ENCODE measurements at places on chromosomes 2 and 18. TPM values are rescaled to one million over a fixed set of nuclear protein-coding genes. Genes with fewer than 3 reads are reported as not detected.

GRCh38 chr2:112019569-112019982, 35.5 kb upstream of the TMEM87B start:
- H3K4me3 ChIP-seq: no peak overlapping the region
- H3K27me3 ChIP-seq: no peaks in the 10 kb centered on the region
- H3K36me3 ChIP-seq: no peaks in the 10 kb centered on the region
- no peak for DNase-seq
- no peaks in the 10 kb centered on the region for H3K4me1 ChIP-seq

DNA sequence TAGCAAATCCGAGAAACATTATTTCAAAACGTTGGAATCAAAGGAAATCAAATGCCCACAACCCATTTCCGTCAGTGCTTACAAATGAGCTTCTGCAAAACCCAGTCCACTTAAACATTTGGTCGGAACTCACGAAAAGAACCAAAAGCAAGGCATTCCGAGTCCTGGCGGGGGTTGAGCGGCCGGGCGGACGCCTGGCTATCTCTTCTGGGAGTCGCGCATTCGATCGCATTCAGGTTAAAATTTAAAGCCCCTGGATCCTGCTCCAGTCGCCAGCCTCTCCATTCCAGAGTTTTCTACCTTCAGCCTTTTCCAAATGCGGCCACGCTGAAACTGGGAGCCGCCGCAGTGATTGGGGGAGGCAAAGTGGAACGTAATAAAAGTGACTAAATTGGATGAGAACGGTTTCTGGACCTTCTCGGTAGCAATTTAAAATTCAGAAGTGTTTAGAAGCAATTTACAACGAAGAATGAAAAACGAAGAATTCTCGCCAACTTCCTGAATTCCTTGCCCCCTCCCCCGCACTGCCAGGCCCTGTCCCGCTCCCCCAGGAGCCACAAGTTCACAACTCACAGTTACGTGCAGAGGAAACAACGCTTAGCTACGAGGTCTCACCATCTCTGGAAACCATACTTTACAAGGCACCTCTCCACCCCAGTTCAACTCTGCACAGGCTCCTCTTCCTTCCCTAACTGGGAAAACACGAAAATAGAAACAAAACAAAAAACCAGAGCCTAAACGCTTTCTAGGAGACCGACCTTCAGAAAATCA, 1.7 kb upstream of the GATA6 start:
- DNase-seq: peak; percentile 74
- H3K36me3 ChIP-seq: no peaks in the 10 kb centered on the region
- H3K27me3 ChIP-seq: peaks cover 96% of the 10 kb centered on the region
- H3K4me1 ChIP-seq: peaks cover 30% of the 10 kb centered on the region
- H3K4me3 ChIP-seq: peak overlapping the region; percentile 82

GRCh38 chr18:47081578-47081977, 46.2 kb upstream of the ELOA2 start:
- H3K27me3 ChIP-seq: no peaks in the 10 kb centered on the region
- no peaks in the 10 kb centered on the region for H3K36me3 ChIP-seq
- no peak overlapping the region for H3K4me3 ChIP-seq
- DNase-seq: no peak

DNA sequence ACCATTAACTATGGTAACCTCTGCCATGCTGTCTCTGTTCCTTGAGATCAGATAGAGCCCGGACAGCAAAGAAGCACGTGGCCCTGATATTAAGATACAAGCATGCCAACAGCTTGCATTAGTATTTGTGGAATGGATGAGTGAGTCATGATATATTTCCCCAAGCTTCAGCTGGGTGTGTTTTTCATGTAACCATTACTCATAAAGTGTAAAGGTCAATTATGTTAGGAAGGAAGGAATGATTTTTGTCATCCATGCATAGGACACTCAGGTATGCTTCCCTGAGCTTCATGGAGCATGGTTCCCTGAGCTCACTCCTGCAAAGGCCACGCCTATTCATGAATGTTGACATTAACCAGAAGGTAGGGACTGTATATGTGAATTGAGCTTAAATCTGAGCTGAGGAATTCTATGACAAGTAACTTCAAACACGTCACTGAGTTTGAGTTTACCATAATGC, 74.6 kb downstream of the ARL4C start:
- H3K4me1 ChIP-seq: peaks cover 14% of the 10 kb centered on the region
- peaks cover 22% of the 10 kb centered on the region for H3K27me3 ChIP-seq

DNA sequence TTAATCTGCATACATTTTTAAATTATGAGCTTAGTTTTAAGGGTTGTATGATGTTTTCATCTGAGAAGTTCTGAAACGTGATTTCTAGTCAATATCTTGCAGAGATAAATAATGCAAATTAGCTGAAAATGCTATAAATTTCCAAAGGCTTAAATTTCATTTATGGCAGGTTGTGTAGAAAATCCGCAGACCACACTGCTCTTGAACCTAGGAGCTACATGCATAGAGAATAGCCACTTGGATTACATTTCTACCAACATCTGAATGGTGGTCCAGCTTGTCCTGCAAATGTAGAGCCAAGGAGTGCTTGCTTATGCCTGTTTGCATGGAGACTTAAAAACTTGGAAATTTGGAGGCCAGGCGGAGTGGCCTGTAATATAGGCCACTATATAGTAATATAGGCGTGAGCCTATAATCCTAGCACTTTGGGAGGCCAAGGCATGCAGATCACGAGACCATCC, 6.8 kb downstream of the MAT2A start:
- DNase-seq: no peak
- no peaks in the 10 kb centered on the region for H3K27me3 ChIP-seq
- H3K4me3 ChIP-seq: no peak overlapping the region
- peaks cover 13% of the 10 kb centered on the region for H3K4me1 ChIP-seq
- peaks cover 64% of the 10 kb centered on the region for H3K36me3 ChIP-seq

GRCh38 chr2:19028587-19029375, 329.6 kb downstream of the OSR1 start:
- DNase-seq: no peak
- no peaks in the 10 kb centered on the region for H3K4me1 ChIP-seq
- H3K4me3 ChIP-seq: no peak overlapping the region
- no peaks in the 10 kb centered on the region for H3K27me3 ChIP-seq
- H3K36me3 ChIP-seq: no peaks in the 10 kb centered on the region

- H3K36me3 ChIP-seq: no peaks in the 10 kb centered on the region
- H3K4me1 ChIP-seq: peaks cover 13% of the 10 kb centered on the region
- no peak overlapping the region for H3K27ac ChIP-seq
- DNase-seq: peak; percentile 92
- H3K27me3 ChIP-seq: no peaks in the 10 kb centered on the region
These were observed 563.4 kb downstream of the LRRTM4 start for GRCh38 chr2:76958749-76959148.

GRCh38 chr2:24918326-24919036, 1.6 kb downstream of the ADCY3 start:
- H3K27ac ChIP-seq: no peak overlapping the region
- no peaks in the 10 kb centered on the region for H3K36me3 ChIP-seq
- peak overlapping the region; percentile 71 for H3K4me3 ChIP-seq
- no peak for DNase-seq
- peaks cover 6% of the 10 kb centered on the region for H3K4me1 ChIP-seq

DNA sequence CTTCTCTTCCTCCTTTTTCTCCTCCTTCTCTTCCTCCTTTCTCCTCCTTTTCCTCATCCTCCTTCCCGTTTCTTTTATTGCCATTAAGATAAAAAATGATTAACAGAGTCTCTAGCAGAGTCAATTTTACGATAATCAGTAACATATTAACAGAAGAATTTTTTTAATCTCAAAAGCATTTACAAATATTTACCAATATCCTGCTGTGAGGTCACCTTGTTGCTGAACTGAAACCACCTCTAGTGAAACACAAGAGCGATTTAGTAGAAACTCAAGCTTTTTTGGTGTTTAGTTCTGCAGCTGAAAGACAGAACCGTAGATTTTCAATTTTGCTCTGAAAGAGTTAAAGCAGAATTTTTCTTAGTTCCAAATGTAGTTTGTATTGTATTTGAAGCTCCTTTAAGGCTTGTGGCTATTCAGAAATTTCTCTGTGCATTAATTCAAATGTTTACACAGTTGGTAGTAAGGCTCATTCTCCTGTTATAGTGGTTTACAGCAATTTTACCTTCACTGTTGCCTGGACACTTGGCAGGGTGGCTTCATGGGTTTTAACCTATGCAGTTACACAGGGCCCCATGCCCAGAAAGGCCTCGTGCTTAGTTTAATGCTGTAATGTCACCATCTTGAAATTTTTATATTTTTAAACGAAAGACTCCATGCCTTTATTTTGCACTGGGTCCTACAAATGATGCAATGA, 1106.6 kb upstream of the FAM98A start:
- DNase-seq: no peak
- no peak overlapping the region for H3K4me3 ChIP-seq
- no peaks in the 10 kb centered on the region for H3K4me1 ChIP-seq
- H3K36me3 ChIP-seq: no peaks in the 10 kb centered on the region

DNA sequence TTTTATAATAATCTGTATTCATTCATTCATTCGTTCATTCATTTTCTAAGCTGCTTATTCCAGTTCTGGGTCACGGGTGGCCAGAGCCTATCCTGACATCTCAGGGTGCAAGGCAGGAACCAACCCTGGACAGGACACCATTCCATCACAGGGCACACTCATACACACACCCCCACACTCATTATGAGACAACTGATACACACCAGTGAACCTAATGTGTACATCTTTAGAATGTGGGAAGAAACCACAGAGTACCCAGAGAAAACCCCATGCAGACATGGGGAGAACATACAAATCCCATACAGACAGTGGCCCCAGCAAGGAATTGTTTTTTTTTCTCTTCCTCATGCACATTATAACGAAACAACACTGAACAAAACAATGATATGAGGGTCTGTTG, 54.7 kb downstream of the RTN4 start:
- H3K4me1 ChIP-seq: peaks cover 20% of the 10 kb centered on the region
- DNase-seq: no peak
- H3K36me3 ChIP-seq: no peaks in the 10 kb centered on the region
- no peak overlapping the region for H3K4me3 ChIP-seq
- H3K27ac ChIP-seq: no peak overlapping the region

DNA sequence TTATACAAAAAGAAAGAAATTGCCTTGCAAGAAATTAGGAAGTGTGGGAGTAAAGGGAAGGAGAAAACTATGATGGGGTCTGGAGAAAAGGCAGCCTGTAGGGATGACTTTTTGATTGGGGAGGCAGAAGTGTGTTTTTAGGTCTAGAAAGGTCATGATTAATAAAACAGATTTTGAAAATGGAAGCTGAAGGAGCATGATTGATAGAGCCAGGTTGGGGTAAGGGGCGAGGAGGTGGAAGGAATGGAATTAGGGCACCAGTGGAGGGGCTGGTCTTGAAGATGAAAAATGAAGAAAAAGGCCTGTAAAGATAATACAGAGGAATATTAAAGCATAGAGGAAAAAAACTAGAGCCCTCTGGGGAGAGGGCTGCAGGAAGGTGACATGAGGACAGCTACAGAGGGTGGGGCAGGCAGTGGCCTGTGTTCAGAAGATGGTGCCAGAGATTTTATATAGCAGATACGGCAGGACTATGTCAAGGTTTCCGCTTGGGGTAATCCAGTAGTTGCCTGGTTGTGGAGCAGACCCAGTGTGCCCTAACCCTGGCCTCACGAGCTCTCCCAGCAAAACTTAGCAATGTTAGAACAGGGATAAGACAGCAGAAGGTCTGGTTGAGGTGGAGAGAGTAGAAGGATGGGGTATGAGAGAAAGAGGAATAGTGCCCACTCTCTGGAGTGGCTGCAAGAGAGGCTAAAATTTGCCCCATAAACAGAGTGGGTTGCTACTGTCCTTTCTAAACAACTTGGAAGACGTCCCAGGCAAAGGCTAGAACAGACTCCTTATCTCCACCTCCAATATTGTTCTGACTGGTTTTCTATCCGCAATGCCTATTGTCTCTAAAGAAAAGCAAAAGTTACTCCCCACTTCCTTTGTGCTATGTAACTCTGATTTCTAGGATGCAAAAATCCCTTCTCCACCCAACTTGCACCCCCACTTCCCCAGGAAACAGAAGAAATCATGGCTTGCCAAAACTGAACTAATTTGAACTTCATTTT, 287.3 kb downstream of the AGPS start:
- peaks cover 7% of the 10 kb centered on the region for H3K4me1 ChIP-seq
- no peaks in the 10 kb centered on the region for H3K36me3 ChIP-seq
- H3K27ac ChIP-seq: no peak overlapping the region
- H3K4me3 ChIP-seq: no peak overlapping the region
- no peaks in the 10 kb centered on the region for H3K27me3 ChIP-seq
- no peak for DNase-seq

- no peak overlapping the region for H3K4me3 ChIP-seq
- H3K4me1 ChIP-seq: no peaks in the 10 kb centered on the region
- no peaks in the 10 kb centered on the region for H3K27me3 ChIP-seq
- no peak for DNase-seq
- H3K27ac ChIP-seq: no peak overlapping the region
These were observed 194.0 kb downstream of the ZFP36L2 start for GRCh38 chr2:43032213-43033015.

- DNase-seq: peak; percentile 4
- H3K36me3 ChIP-seq: no peaks in the 10 kb centered on the region
- H3K4me1 ChIP-seq: peaks cover 20% of the 10 kb centered on the region
- no peak overlapping the region for H3K4me3 ChIP-seq
- H3K27me3 ChIP-seq: no peaks in the 10 kb centered on the region
- H3K27ac ChIP-seq: no peak overlapping the region
These were observed 190.4 kb upstream of the KYNU start for GRCh38 chr2:142687075-142687474.

GRCh38 chr2:65116645-65117044, 13.3 kb downstream of the RAB1A start:
- no peak for DNase-seq
- H3K27me3 ChIP-seq: no peaks in the 10 kb centered on the region
- H3K36me3 ChIP-seq: no peaks in the 10 kb centered on the region
- H3K4me3 ChIP-seq: no peak overlapping the region
- H3K4me1 ChIP-seq: peaks cover 6% of the 10 kb centered on the region
- H3K27ac ChIP-seq: peak overlapping the region; percentile 42

DNA sequence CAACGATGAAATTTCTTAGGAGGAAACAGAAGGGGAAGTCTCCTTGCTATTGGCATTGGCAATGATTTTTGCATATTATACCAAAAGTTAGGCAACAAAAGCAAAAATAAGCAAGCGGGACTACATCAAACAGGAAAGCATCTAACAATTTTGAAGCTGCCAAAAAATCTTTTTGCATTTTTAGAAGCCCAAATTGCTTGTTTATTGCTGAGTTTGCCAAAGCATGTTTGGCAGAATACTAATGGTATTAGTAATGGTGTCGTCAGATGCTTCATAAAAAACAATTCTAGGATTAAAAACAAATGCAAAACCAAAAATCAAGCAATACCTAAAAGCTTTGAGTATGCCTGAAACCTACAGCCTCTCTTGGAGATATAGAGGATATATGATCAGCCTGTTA, 80.0 kb downstream of the GALR1 start:
- H3K4me3 ChIP-seq: no peak overlapping the region
- H3K4me1 ChIP-seq: no peaks in the 10 kb centered on the region
- DNase-seq: no peak
- H3K27me3 ChIP-seq: no peaks in the 10 kb centered on the region
- no peaks in the 10 kb centered on the region for H3K36me3 ChIP-seq

The ATP6V1B1 gene
- not detected for total RNA-seq

The FAM124B gene
- total RNA-seq: 6.8 TPM

The ESPNL gene
- total RNA-seq: 4.3 TPM

The CYRIA gene
- 3.9 TPM for total RNA-seq

The VWC2L gene
- not detected for total RNA-seq

The KCNIP3 gene
- 2.6 TPM for total RNA-seq

The ALPG gene
- 2.5 TPM for total RNA-seq
